ENCODE measurements at places on chromosomes 1 and 21.

- no peaks in the 10 kb centered on the region for H3K36me3 ChIP-seq
- peaks cover 4% of the 10 kb centered on the region for H3K4me1 ChIP-seq
- H3K4me3 ChIP-seq = no peak overlapping the region
- no peaks in the 10 kb centered on the region for H3K27me3 ChIP-seq
- no peak overlapping the region for H3K27ac ChIP-seq
Observed at GRCh38 chr1:66320231-66320630, 213.7 kb upstream of the SGIP1 start.

GRCh38 chr1:37284053-37284452, 190.3 kb upstream of the ZC3H12A start:
- peaks cover 8% of the 10 kb centered on the region for H3K4me1 ChIP-seq
- DNase-seq = no peak
- H3K4me3 ChIP-seq = no peak overlapping the region

DNA sequence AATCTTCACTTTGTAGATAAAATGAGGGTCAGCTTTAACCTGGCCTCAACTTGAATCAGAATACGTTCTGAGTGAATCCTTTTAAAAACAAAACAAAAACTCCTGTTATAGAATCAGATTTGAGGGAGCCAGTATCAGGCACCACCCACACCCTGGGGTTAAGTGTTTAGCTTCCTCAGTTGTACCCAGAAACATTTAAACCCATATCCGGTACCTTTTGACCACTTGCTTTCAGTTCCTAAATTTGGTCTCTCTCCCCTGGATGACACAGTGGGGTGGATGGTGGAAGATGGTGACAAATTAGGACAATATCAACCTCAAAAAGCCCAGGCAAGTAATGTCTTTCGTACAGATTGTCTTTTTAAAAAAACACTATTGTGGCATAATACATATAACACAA, 10.4 kb downstream of the KLHDC7A start:
- no peak overlapping the region for H3K4me3 ChIP-seq
- H3K27ac ChIP-seq = no peak overlapping the region
- H3K27me3 ChIP-seq = no peaks in the 10 kb centered on the region
- no peak for DNase-seq
- no peaks in the 10 kb centered on the region for H3K4me1 ChIP-seq

DNA sequence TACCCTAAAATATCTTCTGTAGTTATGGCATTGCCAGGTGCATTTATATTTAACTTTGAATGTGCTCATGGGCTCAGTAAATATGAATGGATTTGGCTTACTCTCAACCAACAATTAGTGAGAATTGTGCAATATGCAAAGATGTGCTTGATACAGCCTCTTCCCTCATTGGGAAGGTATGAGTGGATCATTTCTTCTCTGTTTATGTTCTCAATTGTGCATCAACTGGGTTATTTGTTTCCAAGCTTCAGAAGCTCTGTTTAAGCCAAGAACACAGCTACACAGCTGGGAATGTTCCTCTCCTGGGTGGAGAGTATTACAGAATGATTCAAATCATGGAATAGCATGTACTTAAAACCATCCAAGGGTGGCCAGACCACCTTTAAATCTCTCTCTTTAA, 17.6 kb upstream of the MAP1LC3C start:
- no peak overlapping the region for H3K27ac ChIP-seq
- H3K27me3 ChIP-seq = no peaks in the 10 kb centered on the region
- H3K36me3 ChIP-seq = no peaks in the 10 kb centered on the region

DNA sequence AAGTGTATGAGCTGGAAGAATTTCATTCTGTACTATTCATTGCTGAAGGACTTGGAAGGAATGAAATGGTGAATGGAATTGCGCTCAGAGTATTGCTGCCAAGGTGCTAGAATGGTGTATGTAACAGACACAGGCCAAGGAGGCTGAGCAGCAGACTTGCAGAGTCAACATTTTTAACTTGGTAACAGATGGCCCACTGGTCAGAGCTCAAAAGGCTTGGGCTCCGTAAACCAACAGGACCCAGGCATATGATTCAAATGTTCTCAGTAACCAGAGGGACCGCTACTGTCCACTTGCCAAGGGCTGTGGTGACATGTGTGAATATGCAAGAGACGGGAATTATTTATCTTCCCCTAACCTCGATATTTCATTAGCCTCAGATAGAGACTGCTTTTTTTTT, 28.8 kb upstream of the PTGFRN start:
- no peaks in the 10 kb centered on the region for H3K27me3 ChIP-seq
- no peak overlapping the region for H3K4me3 ChIP-seq
- no peaks in the 10 kb centered on the region for H3K4me1 ChIP-seq
- DNase-seq = no peak
- H3K36me3 ChIP-seq = no peaks in the 10 kb centered on the region

DNA sequence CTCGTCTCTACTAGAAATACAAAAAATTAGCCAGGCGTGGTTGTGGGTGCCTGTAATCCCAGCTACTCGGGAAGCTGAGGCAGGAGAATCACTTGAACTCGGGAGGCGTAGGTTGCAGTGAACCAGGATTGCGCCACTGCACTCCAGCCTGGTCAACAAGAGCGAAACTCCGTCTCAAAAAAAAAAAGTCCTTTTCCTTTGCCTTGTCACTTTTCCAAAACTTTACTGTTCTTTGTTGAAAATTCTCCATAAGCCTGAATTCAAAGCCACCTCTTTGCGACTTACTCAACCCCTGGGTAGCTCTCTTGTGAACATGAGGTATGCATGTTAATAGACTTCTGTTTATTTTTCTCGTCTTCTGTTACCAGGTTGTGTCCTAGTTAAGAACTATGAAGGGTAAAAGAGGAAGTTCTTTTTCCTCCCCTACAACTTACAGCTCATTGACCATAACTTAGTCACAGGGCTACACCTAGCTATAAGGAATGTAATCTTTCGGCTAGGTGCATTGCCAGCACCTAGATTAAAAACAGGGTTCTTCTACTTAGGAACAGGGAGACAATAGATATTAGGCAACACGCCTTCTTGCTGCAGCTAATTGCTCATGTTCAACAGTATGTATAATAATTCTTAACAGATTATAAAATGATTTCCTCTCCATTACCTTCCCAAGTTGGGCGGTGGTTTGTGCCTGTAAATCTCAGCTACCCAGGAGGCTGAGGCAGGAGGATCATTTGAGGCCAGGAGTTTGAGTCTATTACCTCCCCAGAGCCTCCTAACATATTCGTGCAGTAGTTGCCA, 40.9 kb downstream of the PTAFR start:
- peaks cover 77% of the 10 kb centered on the region for H3K4me1 ChIP-seq
- H3K27me3 ChIP-seq = no peaks in the 10 kb centered on the region
- H3K4me3 ChIP-seq = peak overlapping the region; percentile 21
- no peaks in the 10 kb centered on the region for H3K36me3 ChIP-seq
- DNase-seq = peak; percentile 70
- H3K27ac ChIP-seq = peak overlapping the region; percentile 95

GRCh38 chr1:46615735-46616134, 876 bp downstream of the MOB3C start:
- no peak overlapping the region for H3K27ac ChIP-seq
- peaks cover 15% of the 10 kb centered on the region for H3K4me1 ChIP-seq
- no peak for DNase-seq
- peak overlapping the region; percentile 83 for H3K4me3 ChIP-seq
- H3K36me3 ChIP-seq = no peaks in the 10 kb centered on the region

DNA sequence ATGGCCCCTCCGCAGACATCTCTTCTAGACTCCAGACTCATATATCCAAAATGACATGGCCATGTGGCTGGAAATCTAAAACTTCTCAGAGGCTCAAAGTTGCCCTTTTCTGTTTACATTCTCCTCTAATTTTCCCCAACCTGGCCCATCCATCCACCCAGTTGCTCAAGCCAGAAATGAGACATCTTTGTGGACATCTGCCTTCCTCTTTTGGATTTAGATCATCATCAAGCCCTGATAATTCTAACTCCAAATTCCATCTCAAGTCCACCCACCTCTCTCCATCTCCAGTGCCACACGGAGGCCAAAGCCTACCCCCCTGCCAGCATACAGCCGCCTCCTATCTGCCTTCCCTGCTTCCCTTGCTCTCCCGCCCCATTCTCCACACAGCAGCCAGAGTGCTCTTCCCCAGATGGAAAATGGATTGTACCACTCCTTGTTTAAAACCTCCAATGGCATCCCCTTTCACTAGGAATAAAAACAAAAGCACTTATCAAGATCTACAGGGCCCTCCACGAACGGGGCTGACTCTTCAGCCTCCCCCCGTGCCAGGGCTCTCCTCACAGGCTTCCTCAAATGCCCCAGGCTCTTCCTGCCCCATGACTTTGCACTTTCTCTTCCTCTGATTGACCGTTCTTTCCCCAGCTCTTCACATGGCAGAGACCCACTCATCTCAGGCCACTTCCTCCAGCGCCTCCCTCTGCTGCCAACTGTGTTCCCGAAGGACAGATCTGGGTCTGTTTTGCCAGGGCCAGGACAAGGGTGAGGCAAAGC, 40.1 kb downstream of the SYT6 start:
- 0 out of 2 replicates have a peak, but pooled peaks cover 2% of the 10 kb centered on the region for H3K4me1 ChIP-seq
- H3K27ac ChIP-seq = no peak overlapping the region
- no peak overlapping the region for H3K4me3 ChIP-seq
- DNase-seq = no peak
- no peaks in the 10 kb centered on the region for H3K27me3 ChIP-seq

- no peak overlapping the region for H3K27ac ChIP-seq
- peaks cover 12% of the 10 kb centered on the region for H3K4me1 ChIP-seq
Observed at GRCh38 chr1:179818743-179819173, 58.8 kb downstream of the TOR1AIP2 start.

DNA sequence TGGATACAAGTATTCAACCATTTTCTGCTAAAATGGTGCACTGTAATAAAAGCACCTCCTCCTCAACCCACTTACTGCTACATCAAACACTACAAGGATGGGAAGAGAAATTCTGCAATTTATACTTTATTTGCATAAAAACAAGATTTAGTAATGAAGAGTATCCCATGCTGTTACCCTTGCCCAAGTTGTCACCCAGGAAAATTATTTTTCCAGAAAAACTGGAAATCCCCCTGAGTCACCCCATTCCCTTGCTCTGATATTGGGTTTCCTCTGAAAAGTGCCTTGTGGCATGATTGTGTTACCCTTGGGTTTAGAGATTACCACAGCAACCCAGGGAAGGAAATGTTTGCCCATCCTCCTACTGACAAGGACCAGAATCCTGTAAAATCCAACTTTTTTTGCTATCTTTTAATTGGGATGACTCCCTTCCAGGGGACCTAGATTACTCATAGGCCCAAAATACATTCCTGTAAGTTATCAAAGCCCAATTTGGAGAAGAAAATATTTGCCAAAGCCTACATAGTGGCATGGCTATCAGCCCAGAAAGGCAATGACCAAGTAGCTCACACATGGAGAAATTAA, 16.5 kb upstream of the ZC3H11B start:
- no peak overlapping the region for H3K4me3 ChIP-seq
- no peaks in the 10 kb centered on the region for H3K27me3 ChIP-seq
- H3K4me1 ChIP-seq = no peaks in the 10 kb centered on the region
- no peak for DNase-seq

GRCh38 chr1:116732726-116733125, 21.5 kb upstream of the CD2 start:
- no peaks in the 10 kb centered on the region for H3K36me3 ChIP-seq
- no peaks in the 10 kb centered on the region for H3K4me1 ChIP-seq
- H3K4me3 ChIP-seq = no peak overlapping the region
- DNase-seq = no peak
- no peak overlapping the region for H3K27ac ChIP-seq

DNA sequence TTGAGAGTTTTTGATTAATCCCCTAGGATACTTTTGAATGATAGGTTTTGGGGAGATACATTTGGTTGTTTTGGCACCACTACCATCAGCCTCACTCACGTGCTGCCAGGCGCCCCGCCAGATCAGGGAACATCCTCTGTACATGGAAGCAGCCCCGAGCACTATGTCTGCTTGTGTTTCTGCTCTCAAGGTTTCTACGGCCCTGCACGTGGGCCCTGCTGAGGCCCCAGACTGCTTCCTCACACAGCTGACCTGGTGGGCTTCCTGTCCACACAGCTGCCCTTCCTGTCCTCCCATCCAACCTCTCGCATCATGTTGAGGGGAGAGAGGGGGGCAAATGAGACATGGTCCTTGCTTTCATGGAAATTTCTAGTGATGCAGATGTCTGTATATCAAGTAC, 20.0 kb downstream of the ADARB1 start:
- peaks cover 12% of the 10 kb centered on the region for H3K4me1 ChIP-seq
- no peak overlapping the region for H3K4me3 ChIP-seq
- no peaks in the 10 kb centered on the region for H3K36me3 ChIP-seq
- no peak for DNase-seq
- no peaks in the 10 kb centered on the region for H3K27me3 ChIP-seq
- no peak overlapping the region for H3K27ac ChIP-seq

- no peak for DNase-seq
- no peaks in the 10 kb centered on the region for H3K4me1 ChIP-seq
- H3K27ac ChIP-seq = no peak overlapping the region
- H3K36me3 ChIP-seq = no peaks in the 10 kb centered on the region
Observed at GRCh38 chr21:34182436-34182835, 109.1 kb downstream of the MRPS6 start.

DNA sequence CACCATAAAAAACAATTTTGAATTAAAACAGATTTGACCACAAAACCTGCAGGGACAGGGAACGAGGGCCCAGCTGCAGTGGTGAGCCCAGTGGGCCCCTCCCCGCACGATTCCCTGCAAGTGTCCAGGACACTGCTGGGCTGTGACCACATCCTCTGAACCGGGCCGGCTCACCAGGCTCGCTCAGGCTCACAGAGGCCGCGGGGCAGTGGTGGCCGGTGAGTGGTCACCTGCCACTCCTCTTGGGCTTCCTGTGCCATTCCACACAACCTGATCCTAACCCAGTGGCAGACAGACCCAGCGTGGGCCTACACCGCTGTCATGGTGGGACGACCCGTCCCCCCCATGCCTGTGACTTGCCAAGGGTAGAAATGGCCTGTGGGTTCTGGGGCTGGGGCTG, 36.5 kb upstream of the RIPK4 start:
- H3K36me3 ChIP-seq = no peaks in the 10 kb centered on the region
- H3K27me3 ChIP-seq = no peaks in the 10 kb centered on the region
- no peaks in the 10 kb centered on the region for H3K4me1 ChIP-seq
- no peak overlapping the region for H3K27ac ChIP-seq

All from Karpas-422 (cell line).